Natural killer cell (primary cell): ENCODE measurements at places on chromosomes 4 and X. TPM values are rescaled to one million over a fixed set of nuclear protein-coding genes. Genes with fewer than 3 reads are reported as not detected.

BMPR1B gene
- not detected for total RNA-seq

PLAC8 gene
- total RNA-seq, result 684 TPM

BEX4 gene
- 30.8 TPM for total RNA-seq

HELT gene
- total RNA-seq, result not detected

RHOXF1 gene
- not detected for total RNA-seq

DNA sequence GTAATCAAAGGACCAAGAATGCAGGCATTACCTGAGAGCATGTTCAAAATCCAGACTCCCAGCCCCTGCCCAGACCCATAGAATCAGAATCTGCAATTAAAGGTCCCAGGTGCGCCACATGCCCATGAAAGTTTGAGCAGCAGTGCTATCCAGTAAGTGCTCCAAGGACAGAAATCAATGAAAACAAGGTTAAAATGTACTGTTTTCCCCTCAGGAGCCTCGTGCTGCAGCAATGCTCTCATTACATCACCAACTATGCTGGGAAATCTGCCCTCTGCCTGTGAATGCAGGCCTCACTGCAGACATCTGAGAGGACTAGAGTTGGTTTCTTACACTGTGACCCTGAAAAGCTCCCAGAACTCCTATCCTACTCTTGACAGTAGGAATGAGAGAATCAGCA, 21.1 kb downstream of the ANXA5 start:
- no peak for DNase-seq

DNA sequence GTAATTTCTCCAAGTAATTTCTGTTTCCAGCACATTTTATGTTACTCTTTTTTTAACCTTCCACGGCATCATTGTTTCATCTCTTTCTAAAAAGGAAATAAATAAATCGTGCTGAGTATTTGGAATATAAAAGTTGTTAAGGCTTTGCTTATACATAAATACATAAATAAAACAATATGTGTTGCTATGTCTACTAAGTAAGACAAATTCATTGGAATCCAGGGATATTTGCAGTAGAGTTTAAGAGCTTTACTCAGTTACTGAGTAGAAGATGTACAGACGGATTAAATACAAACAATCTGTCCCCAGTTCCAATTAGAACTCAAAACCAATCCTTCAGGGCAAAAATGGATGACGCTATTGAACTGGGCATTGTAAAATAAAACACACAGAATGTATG, 1.4 kb downstream of the ARHGAP24 start:
- no peak for DNase-seq

GRCh38 chrX:18871161-18871890, 112.6 kb downstream of the PHKA2 start:
- DNase-seq, result no peak

DNA sequence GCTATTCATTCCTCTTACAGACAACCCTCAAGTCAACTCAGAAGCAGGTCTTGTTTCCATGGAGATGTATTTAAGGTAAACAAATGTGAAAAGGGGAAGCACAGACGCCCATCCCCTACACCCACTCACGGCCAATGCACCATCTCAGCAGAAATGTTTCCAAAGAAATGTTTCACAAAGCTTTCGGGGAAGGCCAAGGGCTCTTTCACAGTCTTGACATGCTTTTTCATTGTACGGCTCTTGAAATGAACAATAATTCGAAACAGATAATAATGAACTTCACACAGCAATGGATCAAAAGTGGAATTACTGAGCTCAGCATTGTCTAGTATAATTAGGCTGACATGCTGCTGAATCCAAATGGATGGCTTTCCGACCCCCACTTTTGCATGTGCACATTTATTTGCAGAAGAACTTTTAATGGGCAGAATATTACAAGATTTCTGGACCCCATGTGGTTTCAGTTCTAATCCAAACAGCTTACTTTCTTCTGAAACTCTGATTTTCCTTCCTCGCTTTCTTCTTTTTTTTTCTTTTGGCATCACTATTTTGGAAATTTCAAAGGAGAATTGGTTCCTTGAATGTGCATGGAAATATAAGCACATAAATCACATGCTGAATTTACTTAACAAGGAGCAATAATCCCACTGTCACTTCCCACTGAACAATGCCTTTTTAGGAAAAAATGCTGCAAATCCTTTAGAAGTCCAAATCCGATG, 160.9 kb downstream of the SMIM20 start:
- no peak for DNase-seq

- DNase-seq, result no peak
Measured at GRCh38 chr4:162684998-162685397, 481.7 kb downstream of the NAF1 start.

DNA sequence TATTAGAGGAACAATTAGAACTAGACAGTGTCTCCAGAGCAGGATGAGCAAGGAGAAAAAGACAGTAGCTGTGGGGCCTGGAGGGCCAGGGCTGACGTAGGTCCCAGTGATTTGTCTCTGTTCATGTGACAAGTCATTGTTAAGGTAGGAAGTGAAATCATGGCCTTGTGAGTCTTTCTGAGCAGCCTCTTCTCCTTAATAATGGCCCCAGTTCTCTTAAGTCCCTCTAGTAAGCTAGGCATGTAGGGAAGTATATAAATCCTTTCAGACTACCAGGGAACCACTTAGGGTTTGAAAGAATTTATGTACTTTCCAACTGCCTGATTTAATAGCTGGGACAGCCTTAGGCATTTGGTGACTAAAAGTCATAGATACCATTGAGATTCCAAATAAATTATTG, 133.0 kb downstream of the KLHL8 start:
- DNase-seq, result no peak

DNA sequence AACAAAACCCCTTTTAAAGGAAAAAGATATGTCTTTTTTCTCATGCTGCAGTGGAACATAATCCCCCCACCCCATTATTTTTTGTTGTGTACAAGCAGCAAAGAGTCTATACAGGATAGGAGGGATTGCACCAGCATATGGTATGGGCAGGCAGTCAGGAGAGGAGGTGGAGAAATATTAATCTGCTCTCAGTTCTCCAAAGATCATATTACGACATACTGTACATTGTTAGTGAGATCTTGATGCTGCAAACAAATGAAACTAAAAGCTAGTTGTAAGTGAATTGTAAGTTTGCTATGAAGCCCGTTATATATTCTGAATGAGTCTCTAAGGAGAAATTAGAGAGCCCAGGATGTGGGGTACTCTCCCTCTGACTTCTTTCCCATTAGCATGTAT, 75.3 kb downstream of the RAPGEF2 start:
- no peak for DNase-seq

DNA sequence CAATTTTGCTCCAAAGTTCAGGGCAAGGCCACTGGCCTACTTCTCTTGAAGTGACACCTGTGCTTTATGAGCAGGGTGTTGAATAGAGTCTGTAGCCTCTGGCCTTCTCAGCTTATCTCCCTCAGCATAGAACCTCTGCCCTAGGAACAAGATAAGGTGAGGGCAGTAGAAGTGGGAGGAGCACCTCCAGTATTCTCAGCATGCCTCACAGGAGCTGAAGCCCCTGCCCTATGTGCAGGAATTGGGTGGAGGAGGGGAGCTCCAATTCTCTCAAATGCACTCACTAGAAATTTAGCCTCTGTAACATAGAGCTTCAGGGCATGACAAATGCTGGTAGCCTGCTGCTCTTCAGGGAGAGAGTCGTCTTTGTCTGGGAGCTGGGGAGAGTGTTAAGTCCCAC, 479.3 kb downstream of the IL1RAPL1 start:
- DNase-seq, result no peak

GRCh38 chr4:168200685-168201084, 108.3 kb downstream of the ANXA10 start:
- DNase-seq, result no peak

- DNase-seq, result peak; percentile 48
Measured at GRCh38 chr4:110196206-110196870, 2.1 kb downstream of the ELOVL6 start.

DNA sequence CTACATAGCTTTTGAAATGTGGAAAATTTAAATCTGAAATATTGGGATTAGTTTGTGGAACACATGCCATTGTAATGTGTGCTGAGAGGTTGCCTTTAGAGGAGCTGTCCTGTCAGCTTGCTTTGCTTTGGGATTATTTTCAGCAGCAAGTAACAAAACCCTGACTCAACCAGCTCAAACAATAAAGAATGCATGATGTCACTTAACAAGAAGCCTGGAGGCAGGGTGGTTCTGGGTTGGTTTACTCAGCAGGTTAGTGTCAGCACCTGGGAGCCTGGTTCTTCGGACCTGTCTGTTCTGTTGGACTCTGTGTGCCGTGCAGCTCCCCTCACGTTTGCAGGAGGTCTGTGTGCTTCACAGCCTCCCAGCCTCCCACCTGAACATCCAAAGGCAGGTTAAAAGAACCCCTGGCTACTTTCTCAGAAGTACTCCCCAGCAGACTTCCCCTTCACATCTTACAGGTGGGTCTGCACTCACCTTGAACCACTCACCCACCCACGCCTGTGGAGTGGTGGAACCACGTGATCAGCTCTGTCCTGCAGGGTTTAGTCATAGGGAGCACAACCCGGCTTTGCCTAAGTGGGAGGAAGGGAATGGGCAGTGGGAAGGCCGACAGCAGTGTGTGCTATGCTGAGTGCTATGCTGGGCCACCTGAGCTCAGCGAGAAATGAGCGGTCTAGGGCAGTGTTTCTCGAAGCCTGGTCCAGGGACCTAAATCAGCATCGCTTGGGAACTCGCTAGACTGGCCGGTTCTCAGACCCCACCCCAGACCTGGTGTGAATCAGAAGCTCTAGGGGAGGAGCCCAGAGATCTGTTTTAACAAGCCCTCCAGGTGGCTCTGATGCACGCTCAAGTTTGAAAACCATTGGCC, 20.4 kb downstream of the TMEM131L start:
- no peak for DNase-seq

DNA sequence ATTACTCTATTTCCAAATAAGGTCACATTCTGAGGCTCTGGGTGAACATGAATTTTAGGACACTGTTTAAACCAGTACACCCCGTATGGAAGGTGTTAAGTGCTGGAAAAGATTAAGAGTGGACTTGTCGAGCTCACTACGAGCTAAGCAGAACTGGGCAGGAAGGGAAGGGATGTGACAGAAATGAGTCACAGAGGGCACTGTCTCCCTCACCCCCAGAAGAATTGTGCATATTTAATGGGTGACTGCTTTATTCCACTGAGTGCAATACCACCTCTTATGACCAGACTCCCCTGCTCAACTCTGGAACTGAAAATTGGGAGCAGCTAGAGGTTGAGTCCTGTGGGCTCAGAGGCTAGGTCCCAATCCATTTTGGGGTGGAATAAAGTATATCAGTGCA, 187.4 kb upstream of the RPS6KA3 start:
- DNase-seq, result no peak

DNA sequence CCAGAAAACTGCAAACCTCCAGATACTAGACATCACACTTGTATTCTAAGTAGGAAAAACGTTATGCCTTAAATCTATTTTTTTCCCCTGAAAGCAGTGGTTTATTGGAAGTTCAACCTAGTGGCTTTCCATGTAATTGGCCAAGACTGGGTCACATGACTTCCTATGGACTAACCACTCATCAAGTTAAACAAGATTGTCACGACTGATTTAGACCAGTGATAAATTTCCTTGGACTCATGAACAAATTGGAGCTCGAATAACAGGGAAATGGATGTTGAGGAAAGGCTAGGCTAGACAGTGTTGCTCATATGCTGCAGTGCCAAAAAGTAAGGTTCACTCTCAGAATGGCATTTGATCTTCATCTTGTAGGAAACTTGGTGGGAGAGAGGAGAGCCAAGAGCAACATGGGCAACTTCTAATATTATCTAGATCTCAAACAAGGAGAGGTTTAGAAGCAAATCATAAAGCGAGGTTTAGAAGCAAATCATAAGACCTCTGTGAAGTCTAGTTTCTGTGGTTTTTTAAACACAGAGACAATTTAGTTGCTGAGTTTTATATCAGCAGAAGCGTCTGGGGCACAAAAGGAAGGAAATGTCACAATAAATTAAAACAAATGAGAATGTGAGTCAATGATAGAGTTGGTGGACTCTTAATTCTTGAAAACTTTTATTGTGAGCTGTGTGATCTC, 165.6 kb upstream of the BOD1L1 start:
- no peak for DNase-seq

DNA sequence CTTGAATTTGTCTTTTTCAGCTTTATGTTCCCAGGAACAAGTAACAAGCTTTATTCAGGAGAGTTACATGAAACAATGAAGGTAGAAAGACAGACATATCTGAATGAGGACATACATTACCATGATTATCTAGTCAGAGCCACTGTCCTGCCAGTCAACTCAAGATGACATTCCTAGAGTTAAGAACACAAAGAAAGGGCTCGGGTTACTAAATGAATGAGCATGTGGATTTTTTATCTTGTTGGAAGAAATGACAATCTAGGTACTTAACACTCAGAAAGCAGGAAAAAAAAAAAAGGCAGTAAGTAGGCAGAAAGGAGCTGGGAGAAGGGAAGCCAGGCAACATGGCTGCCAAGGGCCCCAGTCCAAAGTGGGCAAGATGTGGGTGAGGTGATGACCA, 28.0 kb upstream of the PACRGL start:
- no peak for DNase-seq

DNA sequence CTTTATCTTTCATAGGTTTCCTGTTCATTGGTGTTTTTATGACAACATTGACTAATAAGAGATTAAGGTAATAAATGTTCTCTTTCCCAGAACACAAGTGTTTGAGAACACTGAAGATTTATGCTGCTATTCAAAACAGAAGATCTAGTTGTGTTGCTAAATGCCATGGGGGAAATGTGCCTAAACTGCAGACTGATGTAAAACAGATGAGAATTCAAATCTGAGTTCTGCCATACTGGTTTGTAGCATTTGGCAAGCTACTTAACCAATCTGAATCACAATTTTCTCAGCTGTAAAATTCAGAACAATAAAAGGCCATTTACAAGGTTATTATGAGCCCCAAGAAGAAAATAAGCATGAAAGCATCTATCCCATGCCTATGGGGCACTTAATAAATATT, 2.3 kb downstream of the SLC10A6 start:
- DNase-seq, result no peak

GRCh38 chr4:173333658-173334084, 487 bp downstream of the HMGB2 start:
- peak; percentile 66 for DNase-seq

DNA sequence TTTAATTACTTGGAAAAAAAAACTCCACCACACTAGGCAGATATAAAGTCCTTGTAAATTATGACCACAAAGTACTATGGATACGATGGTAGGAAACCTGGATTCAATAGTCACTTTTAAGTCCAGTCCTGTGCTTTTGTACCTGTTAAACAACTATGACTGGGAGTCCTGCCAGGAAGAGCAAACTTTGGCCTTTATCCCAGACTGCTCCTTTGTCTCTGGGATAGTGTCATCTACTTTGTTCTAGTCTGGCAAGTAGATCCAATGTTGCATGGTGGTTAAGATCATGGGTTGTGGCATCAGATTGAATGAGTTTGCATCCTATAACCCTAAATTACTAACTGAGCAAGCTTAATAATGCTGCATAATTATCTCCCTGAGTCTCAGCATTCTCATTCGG, 175.3 kb upstream of the FGF13 start:
- no peak for DNase-seq
